Endothelial cell of umbilical vein (primary cell): ENCODE measurements at places on chromosomes 5 and 9. TPM values are rescaled to one million over a fixed set of nuclear protein-coding genes. Genes with fewer than 3 reads are reported as not detected.
A peak's percentile ranks its signal among the peaks of the same experiment; 100 is the strongest.

- no peaks in the 10 kb centered on the region for H3K36me3 ChIP-seq
- H3K27ac ChIP-seq = no peak overlapping the region
- peaks cover 28% of the 10 kb centered on the region for H3K27me3 ChIP-seq
- H3K4me3 ChIP-seq = no peak overlapping the region
- peaks cover 3% of the 10 kb centered on the region for H3K4me1 ChIP-seq
These were observed 1.5 kb upstream of the RETREG1 start for GRCh38 chr5:16618138-16618897.

- peaks cover 3% of the 10 kb centered on the region for H3K36me3 ChIP-seq
- peaks cover 12% of the 10 kb centered on the region for H3K4me1 ChIP-seq
- H3K27me3 ChIP-seq = no peaks in the 10 kb centered on the region
- H3K27ac ChIP-seq = peak overlapping the region; percentile 62
- DNase-seq = peak; percentile 67
- H3K4me3 ChIP-seq = peak overlapping the region; percentile 92
These were observed 888 bp downstream of the RABGAP1 start for GRCh38 chr9:122941582-122942234.

GRCh38 chr5:151779531-151780125 lies 7.9 kb downstream of the G3BP1 start:
- no peak overlapping the region for H3K4me3 ChIP-seq
- H3K27ac ChIP-seq = no peak overlapping the region
- H3K36me3 ChIP-seq = peaks cover 2% of the 10 kb centered on the region
- no peak for DNase-seq

Gene MYMK
- total RNA-seq = not detected in 2 replicates

Gene CCDC127
- 5.3 and 6.3 TPM in 2 replicates for total RNA-seq
